GM12878 (cell line): ENCODE measurements at places on chromosomes 3 and 15. TPM values are rescaled to one million over a fixed set of nuclear protein-coding genes. Genes with fewer than 3 reads are reported as not detected.

The TF gene
- 0.01 TPM in 2 replicates for polyA plus RNA-seq

The ZDHHC19 gene
- not detected in 2 replicates for polyA plus RNA-seq

The SLC2A2 gene
- not detected in 2 replicates for polyA plus RNA-seq

- H3K36me3 ChIP-seq = no peaks in the 10 kb centered on the region
- no peak overlapping the region for H3K4me3 ChIP-seq
- H3K4me1 ChIP-seq = no peaks in the 10 kb centered on the region
- no peak for DNase-seq
- H3K27ac ChIP-seq = no peak overlapping the region
- no peaks in the 10 kb centered on the region for H3K27me3 ChIP-seq
Measured at GRCh38 chr15:37446921-37447320, 346.6 kb upstream of the MEIS2 start.

- no peaks in the 10 kb centered on the region for H3K27me3 ChIP-seq
- peaks cover 2% of the 10 kb centered on the region; the same call in 1 of the 2 replicates for H3K36me3 ChIP-seq
- no peak overlapping the region for H3K27ac ChIP-seq
- H3K4me3 ChIP-seq = no peak overlapping the region
- no peak for DNase-seq
Measured at GRCh38 chr15:30906366-30906765, 2.7 kb downstream of the FAN1 start.

DNA sequence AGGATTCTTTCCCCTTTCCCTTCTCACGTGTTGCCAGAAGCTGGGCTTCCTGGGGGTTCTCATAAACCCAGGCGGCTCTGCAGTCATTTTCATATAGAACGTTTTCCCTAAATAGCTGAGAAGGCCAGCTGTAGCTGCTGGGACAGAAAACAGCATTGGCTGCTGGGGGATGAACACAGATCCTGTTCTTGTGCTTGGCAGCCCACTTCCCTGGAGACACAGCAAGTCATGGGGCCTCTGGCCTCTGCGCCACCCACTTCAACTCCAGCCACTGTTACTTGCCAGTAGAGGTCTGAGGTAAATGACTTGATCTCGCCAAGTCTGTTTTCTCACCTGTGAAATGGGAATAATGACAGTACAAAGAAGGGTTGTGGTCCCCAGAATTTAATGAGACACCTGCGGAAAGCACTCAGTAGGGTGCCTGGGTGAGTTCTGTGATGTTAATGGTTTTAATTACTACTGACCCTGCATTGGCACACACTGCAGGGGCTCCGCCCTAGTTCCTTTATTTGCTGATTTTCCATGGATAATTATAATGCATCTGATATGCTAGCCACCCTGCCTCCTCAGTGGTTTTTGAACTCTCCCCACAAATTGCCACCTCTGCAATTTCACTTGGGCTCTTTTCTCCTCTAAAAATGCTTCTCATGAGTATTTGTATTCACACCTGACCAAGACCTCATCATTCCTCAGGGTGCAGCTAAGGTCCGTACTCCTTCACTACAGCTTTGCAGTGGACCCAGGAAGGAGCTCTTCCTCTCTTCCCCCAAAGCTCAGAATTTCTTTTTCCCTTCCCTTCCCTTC, 274.7 kb downstream of the RPLP1 start:
- H3K36me3 ChIP-seq = no peaks in the 10 kb centered on the region
- no peak overlapping the region for H3K4me3 ChIP-seq
- no peak overlapping the region for H3K27ac ChIP-seq
- no peaks in the 10 kb centered on the region for H3K27me3 ChIP-seq
- peaks cover 8% of the 10 kb centered on the region; the same call in 1 of the 2 replicates for H3K4me1 ChIP-seq

GRCh38 chr3:23331141-23331935, 128.2 kb downstream of the UBE2E2 start:
- H3K27ac ChIP-seq = no peak overlapping the region
- no peaks in the 10 kb centered on the region for H3K36me3 ChIP-seq
- H3K27me3 ChIP-seq = no peaks in the 10 kb centered on the region
- no peaks in the 10 kb centered on the region for H3K4me1 ChIP-seq
- no peak for DNase-seq

DNA sequence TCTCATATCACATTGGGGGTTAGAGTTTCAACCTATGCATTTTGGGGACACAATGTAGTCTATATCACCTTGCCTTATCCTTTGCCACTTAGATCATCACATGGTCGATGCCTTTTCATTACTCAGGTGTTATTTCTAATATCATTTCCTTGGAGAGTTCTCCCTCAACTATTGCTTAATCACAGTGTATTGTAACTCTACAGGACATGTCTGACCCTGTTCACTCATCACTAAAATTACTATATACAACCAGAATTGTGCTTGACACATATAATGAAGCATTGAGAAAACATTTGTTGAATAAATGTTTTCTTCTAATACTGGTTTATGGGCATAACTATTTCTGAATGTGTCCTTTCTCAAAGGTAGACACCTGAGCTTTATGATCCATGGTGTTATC, 207.4 kb downstream of the EPHA6 start:
- H3K4me1 ChIP-seq = no peaks in the 10 kb centered on the region
- H3K36me3 ChIP-seq = no peaks in the 10 kb centered on the region
- no peaks in the 10 kb centered on the region for H3K27me3 ChIP-seq
- no peak overlapping the region for H3K27ac ChIP-seq
- H3K4me3 ChIP-seq = no peak overlapping the region

DNA sequence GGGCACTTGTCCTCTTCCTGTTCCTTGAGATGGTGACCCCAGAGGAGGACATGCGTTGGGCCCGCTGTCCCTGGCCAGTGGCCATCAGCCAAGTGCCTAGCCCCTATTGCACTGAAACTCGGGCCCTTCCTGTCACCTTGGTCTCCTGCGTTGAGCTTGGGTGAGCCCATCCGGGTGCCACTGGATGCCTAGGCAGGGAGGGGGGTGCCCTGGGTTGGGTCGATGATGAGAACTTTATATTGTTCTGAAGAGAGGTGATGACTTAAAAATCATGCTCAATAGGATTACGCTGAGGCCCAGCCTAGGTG, 221.8 kb downstream of the SNRPN start:
- no peaks in the 10 kb centered on the region for H3K4me1 ChIP-seq
- H3K27ac ChIP-seq = no peak overlapping the region
- H3K4me3 ChIP-seq = no peak overlapping the region
- H3K27me3 ChIP-seq = no peaks in the 10 kb centered on the region

GRCh38 chr3:172518929-172519640, 4.1 kb downstream of the TNFSF10 start:
- no peaks in the 10 kb centered on the region for H3K27me3 ChIP-seq
- DNase-seq = no peak
- no peaks in the 10 kb centered on the region for H3K36me3 ChIP-seq
- no peak overlapping the region for H3K4me3 ChIP-seq
- H3K27ac ChIP-seq = no peak overlapping the region

- H3K27me3 ChIP-seq = peaks cover 4% of the 10 kb centered on the region; the same call in 1 of the 2 replicates
- no peaks in the 10 kb centered on the region for H3K4me1 ChIP-seq
- no peak overlapping the region for H3K27ac ChIP-seq
Measured at GRCh38 chr3:54936561-54936960, 8.7 kb upstream of the LRTM1 start.
